ENCODE measurements at places on chromosomes 4 and X.

- DNase-seq, result no peak
Observed at GRCh38 chr4:77347351-77347966, 190.5 kb downstream of the CCNG2 start.

DNA sequence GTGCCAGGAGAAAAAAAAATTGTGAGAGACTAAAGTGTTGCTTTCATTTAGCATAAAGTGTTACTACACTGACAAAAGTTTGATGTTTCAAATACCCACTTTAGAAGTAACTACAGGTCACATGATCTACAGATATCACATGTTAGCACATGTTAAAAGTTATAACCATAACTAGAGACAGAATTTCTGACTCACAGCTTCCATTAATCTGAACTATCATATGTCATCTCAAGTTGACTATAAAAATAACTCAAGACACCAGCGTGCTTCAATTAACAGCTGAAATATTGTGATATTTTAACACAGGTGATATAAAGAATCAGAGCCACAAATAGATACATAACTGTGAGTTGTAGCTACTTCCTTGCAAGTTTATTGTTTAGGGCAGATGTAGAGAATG is 591.5 kb upstream of the PITX2 start:
- DNase-seq, result no peak

DNA sequence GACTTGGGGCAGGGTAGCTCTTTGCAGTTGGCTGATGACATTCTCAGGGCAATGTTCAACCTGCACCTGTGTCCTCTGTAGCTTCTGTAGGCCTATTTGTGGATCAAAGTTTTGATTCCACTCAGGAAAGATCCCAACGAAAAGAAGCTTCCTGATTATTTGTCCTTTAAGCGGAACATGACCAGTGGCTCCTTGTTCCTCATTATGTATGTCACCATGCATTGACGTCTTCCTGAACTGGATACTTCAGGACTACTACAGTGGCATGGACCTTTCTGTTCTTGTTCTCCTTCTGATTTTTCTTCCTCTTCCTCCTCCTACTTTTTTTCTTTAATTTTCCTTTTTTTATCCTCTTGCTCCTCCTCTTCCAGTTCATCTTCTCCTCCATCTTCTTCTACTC is 62.4 kb downstream of the NBDY start:
- no peak for DNase-seq

- no peak for DNase-seq
Observed at GRCh38 chrX:120790118-120790517, 85.5 kb downstream of the CT47B1 start.

- no peak for DNase-seq
Observed at GRCh38 chr4:82017680-82018079, 356.1 kb downstream of the HNRNPD start.

GRCh38 chrX:903116-903515 is 272.5 kb downstream of the SHOX start:
- peak; percentile 41 for DNase-seq

- DNase-seq, result no peak
Observed at GRCh38 chr4:188399834-188400233, 260.6 kb downstream of the TRIML1 start.

DNA sequence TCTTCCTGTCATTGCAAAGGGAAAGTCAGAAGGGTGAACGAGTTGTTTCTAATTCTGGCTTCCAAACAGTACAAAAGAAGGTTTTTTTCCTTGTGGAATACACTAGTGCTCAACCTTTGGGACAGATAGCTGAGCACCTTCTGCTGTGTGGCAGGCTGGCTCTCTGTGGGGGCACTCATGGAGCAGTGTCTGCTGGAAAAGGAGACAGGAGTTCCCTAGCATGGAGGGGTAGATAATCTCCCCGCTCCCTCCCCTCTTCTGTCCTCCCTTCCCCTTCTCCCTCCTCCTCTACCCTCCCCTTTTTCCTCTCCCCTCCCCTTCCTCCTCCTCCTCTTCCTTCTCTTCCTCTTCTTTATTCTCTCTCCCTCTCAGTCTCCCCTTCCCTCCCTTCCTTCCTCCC is 62.4 kb upstream of the MTM1 start:
- DNase-seq, result no peak

DNA sequence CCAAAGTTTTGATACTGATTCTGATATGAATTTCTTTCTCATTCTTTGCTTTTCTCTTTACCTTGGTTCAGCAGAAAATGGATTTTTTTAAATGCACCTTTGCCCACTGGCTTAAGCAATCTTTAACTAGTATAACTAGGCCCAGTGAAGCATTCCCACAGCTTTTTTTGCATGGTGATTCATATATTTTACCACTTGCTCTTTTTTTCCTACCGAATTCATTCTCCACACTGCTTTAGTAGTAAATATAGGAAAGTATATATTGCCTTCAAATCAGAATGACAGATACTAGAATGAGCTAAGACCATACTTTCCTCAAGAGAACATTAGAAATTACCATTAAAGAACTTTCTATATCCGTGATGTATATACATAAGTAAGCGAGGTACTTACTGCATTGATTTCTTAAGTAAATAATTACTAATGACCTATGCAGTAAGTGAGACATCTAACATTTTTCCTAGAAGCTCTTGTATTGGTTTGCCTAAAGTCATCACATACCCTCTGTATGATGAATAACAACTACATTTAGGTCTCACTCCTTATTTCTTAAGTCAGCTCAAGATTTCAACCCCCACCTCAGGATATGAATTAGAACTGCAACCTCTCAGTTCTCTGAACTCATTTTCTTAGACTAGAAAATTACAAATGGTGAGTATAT is 44.2 kb downstream of the SLC4A4 start:
- DNase-seq, result no peak

GRCh38 chr4:101870874-101871273 is 80.3 kb downstream of the BANK1 start:
- DNase-seq, result no peak

DNA sequence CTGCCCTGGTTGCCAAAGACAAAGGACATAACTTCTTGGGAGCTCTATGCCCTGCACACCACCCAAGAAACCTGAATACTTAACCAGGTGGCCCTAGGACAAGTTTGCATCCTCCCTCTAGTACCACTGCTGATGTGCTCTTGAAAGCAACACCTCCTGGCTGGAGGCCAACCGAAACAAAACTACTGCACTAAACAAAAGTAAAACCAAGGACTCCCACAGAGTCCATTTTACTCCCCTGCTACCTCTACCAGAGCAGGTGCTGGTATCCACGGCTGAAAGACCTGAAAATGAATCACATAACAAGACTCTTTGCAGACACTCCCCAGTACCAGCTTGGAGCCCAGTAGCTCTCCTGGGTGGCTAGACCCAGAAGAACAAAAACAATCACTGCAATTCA is 941.8 kb downstream of the RAPGEF2 start:
- no peak for DNase-seq

DNA sequence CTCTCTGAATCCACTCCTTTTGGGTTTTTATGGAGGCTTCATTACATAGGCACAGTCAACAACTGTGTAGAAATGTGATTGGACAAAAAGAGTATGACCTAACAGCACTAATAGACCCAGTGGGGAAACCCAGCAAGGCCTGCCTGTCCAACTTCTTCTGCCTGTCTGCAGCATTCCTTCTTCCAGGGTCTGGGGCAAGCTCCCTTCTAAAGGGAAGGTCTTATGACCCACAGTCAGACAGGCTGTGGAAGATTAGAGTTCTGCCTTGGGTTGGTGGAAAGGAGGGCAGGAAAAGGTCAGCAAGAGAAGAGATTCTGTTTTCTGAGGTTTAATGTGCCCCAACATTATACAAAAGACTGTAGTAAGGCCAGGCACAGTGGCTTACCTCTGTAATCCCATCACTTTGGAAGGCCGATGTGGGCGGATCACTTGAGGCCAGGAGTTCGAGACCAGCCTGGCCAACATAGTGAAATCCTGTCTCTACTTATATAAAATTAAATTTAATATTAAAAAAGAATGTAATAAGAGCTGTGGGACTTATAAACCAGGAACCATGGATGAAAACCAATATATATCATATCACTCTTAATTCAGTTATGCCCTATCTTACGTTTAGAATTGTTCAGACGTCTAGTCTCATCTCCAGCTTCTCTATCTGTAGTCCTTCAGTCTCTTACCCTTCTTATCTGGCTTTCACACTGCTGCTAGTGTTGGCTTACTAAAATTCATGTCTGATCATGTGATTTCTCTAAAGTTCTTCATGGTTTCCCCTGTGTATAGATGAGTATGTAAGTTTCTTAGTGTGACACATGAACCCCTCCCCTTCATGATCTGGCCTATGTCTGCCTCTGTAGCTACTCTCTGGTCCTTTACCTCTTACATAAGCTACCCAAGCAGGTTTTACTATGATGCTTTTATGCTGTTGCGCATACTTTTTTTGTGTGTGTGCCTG is 6.2 kb downstream of the CLCN3 start:
- DNase-seq, result no peak

- no peak for DNase-seq
Observed at GRCh38 chrX:72478351-72478750, 94.3 kb downstream of the HDAC8 start.

DNA sequence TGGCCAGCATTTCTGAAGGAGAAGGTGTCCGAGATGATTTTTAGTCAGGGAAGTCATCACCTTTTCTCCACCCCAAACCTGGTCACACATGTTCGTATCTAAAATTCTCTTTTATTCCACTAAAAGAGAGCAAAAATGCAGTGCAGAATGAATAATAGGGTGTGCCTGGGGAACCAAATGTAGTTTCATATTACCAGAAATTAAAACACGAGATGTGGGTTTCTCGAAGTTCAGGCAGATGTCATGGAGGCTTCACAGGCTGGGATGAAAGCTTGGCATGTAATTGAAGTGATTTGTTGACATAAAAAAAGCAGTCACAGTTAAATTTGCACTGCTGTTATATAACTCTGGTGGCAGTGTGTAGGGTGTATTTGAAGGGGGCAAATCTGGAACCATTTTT is 165.5 kb upstream of the PDE5A start:
- no peak for DNase-seq

GRCh38 chrX:134797390-134797700 is 139.1 kb upstream of the PLAC1 start:
- no peak for DNase-seq

- no peak for DNase-seq
Observed at GRCh38 chrX:13078739-13079444, 34.5 kb upstream of the FAM9C start.

- no peak for DNase-seq
Observed at GRCh38 chrX:69120476-69120875, 44.8 kb downstream of the PJA1 start.

DNA sequence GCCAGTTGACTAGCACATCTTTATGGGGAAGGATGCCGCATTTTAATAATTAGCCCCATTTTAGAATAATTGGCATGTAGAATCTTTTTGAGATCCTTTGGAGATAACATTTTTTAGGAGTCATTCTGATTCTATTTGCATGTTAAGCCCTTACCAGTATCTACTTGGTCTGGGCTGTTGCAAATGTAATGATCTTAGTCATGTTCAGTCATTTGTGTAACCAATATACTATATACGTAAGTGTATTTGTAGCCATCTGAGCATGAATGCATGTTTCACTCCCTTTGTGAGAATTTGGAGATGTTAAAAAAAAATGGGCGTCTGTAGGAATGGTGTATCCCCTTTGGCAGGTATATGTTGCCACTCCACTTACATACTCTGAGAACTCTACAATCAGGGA is 119.1 kb downstream of the TEX13A start:
- no peak for DNase-seq

GRCh38 chr4:183831683-183832082 is 73.4 kb upstream of the STOX2 start:
- no peak for DNase-seq

DNA sequence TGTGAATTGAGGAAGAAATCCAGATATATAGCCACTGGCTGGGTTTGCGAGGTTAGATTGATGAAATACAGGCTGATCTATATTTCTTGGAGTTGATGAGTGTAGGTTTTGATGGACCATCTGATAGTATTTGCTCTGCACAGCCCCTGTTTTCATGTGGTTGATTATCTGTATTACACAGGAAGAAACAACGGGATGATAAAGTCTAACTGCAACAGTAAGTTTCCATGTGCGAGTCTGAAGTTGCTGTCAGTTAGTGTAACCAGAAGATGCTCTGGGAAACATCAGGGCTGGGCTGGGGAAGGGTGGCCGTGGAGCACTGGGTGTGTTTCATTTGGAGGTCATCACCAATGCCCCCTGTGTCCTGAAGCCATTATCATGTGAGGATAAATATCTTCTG is 148.4 kb upstream of the SFRP2 start:
- DNase-seq, result no peak

GRCh38 chr4:102959496-102959895 is 60.0 kb downstream of the SLC9B1 start:
- no peak for DNase-seq

GRCh38 chr4:138803051-138803450 is 212.5 kb upstream of the NOCT start:
- DNase-seq, result no peak

DNA sequence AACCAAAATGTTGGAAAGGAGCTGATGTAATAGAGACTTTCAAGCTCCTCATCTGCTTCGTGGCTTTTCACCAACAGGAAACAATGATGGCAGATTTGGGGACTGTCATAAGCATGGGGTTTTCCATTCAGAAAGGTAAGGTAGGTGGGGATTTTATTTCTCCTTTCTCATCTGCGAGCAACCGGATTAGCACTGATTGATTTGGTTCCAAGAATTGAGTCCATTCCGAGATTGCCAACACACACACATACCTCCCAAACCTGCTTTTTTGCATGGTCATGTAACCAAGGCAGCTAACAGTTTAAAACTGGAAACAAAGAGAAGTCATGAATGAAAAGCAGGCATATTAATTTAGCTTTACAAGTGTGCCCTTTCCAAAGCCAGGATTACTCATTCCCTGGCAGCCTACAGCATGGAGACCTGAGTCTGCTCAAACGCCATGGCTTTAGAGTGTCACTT is 63.0 kb upstream of the LNX1 start:
- DNase-seq, result no peak

- DNase-seq, result no peak
Observed at GRCh38 chrX:49949961-49950360, 27.6 kb downstream of the CLCN5 start.

DNA sequence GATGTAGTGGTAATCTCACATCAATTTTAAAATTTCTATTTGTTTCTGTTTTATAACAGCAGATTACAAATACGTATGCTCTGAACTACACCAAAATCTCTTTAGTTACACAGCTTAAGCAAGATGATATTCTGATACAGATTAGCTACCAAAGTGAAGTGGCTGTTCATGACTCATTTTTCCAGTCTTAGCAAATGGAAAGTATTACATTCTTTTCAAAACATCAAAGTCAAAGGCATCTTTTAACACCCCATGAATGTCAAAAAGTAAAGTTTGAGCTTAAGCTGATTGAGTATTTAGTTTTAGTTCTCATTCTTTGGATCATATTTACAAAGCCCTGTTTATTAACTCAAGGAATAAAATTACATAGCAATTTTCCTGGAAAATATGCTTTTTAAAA is 6.6 kb upstream of the HPGDS start:
- no peak for DNase-seq

DNA sequence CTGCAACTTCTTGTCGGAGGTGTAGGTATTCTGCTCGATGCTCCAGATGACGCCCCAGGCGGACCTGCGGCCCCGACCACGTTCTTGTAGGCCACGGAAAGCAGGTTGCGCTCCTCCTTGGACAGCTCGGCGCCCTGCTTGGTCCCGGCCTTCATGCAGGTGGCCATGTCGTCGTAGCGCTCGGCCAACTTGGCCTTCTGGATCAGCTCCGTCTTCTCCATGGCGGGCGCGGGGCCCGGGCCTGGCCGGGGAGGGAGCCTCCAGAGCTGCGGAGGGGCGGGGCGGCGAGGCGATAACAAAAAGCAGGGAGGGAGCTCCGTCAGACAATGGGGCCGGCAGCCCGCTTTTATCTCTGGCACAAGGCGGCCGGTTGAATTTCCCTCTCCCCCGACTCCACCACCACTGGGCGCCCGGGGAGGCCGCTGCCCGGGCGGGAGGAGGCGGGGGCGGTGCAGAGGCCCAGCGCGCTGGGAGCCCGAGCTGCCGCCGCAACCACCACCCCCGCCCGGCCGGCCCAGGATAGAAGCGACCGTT is 28.3 kb upstream of the DRP2 start:
- no peak for DNase-seq
